CD4-positive, alpha-beta T cell treated with Interleukin-21 for 1 hour (primary cell): ENCODE measurements at places on chromosomes 5 and 9.
A peak's percentile ranks its signal among the peaks of the same experiment; 100 is the strongest.

GRCh38 chr5:73447530-73448462 lies 781 bp downstream of the FOXD1 start:
- DNase-seq: peak; percentile 52

- no peak for DNase-seq
Observed at GRCh38 chr9:93871286-93871685, 83.9 kb downstream of the BARX1 start.

DNA sequence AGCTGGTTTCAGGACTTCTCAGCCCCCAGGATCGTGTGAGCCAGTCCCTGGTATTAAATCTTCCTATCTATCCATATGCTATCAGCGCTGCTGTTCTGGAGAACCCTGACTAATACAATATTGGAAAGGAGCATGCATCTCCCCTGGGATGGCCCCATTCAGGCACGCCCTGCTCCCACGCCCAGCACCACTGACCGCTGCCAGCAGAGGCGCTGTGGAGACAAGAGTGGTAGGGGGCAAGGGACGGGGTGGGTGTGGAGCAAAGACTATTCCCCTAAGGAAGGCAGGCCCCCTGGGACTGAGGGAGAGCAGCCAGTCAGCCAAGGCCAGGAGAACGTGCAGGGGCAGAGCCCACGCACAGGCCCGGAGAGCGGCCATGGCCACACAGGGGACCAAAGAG lies 116.0 kb downstream of the VAV2 start:
- DNase-seq: no peak

- peak; percentile 66 for DNase-seq
Observed at GRCh38 chr5:95817430-95817829, 5.1 kb downstream of the GLRX start.

DNA sequence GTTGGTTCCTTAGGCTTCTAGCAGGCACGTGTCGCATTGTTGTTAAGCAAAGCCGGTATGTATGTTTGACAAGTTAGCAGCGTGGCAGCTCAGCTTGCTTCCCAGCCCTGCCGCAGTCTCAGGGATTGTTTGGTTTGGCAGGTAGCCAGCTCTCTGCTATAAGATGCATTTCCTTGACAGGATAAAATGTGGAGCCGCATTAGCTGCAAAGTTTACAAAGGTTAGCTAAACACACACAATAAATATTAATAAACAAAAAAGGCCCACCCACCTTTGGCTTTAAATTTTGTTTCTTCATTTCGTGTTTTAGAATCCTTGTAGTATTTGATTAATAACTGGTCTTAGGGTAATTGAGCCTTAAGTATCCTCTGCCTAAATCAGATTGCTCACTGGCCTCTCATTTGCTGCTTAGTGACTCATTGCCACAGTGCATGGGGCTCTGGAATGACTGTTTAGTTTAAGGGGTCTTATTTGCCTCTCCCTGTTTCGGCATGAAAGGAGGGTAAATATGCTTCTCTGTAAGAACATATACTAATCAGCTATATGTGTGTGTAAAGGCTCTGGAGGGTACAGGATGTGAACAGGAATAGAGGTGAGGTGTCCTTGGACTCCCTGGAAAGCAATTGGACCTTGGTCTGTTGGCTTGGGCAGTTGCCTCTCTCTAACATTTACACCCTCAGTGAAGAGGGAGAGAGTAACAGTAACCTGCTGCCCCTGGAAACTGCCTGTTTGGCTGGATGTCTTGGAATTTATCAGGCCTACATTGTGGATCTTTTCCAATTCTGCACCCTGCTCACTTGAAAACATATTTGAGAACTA lies 122.0 kb downstream of the GDNF start:
- no peak for DNase-seq

DNA sequence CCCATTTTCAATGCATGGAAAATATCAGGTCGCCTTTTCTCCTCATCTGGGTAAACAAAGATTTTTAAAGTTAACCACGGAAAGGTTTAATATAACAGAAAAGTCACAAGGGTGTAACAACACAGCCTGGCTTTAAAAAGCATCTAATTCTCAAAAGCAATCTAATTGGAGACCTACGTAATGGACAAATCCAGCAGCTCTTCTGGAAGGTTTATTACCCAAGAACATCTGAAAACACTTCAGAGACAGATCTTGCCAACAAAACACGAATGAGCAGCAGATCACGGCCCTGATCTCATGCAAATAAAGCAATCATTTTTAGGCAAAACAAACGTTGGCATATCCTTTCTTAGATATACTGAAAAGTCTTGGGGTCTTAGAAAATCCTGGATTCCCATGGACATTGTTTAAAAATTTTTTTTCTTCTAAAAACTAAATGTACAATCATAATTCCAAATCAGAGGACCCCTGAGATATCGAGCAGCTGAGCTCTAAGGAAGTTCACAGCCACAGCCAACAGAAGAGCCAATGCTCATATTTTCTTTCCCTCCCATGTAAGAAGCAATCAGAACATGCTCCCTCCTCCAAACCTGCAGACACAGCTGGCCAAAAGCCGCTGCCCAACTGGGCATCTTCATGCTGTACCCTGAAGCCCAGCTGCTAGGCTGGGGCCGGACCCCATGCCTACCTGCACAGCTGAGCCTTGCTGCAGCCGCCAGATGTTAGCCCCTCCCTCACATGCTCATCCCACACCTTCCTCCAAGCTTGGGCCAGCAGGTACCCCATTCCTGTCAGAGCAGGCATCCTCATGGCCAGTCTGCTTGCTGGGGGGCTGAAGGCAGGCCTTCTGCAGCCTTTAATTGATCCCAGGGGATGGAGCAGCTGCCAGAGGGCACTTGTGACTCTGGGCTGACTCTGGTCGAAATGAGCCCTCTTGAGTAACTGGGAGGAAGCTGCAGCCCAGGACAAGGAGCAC lies 11.2 kb downstream of the ANKS6 start:
- DNase-seq: no peak

DNA sequence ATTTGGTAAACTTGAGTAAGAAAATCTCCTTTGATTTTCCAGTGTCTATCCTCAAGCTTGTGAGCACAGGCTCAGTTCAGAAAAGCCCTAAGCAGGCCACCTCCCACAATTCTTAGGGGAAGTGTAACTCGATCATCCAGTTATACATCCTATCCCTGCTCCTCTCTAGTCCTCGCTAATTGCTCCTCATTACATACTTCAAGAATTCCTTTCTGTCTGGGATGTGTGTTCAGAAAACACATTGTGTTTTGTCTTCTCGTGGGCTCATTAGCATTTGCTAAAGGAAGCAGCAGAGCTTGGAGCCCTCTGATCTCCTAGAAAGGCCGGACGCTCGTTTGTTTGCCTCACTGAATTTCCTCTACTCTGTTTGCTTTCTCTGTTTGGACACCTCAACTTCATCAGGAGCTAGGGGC lies 268.2 kb upstream of the RFX3 start:
- no peak for DNase-seq

DNA sequence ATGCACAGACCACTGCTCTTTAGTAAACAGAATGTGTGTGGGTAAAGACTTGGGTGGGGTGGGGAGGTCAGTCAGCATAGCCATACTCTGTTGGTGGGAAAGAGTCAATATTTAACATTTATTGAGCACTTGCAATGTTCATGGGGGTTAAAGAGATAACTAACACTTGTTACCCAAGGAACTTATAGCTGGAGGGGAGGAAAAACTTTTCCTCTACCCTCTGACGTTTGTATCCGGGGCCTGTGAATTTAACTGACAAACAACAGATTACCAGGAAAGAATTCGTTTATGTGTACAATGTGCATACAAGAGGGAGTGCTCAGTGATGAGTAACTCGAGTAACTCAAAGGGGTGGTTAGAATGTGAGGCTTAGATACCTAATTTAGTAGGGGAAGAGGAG lies 6.8 kb upstream of the CLINT1 start:
- no peak for DNase-seq

- no peak for DNase-seq
Observed at GRCh38 chr9:114291886-114292590, 30.9 kb upstream of the ORM1 start.

DNA sequence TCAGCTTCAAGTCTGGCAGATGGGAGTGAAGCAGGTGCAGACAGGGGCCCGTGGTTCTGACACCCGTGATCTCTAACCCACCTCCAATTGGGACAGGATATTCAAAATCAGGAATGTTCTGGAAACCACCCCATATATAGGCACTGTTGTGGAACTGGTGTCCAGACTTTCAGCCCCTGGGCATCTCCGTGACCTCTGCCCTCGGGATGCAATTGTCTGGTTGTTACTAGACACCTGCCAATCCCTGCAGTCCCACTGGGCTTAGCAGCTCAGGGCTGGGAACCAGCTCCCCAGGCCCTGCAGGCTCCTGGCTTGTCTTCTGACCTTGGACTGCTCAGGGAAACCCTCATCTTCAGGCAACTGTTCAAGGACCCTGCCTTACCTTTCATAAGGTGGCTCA lies 38.8 kb downstream of the NTNG2 start:
- no peak for DNase-seq

DNA sequence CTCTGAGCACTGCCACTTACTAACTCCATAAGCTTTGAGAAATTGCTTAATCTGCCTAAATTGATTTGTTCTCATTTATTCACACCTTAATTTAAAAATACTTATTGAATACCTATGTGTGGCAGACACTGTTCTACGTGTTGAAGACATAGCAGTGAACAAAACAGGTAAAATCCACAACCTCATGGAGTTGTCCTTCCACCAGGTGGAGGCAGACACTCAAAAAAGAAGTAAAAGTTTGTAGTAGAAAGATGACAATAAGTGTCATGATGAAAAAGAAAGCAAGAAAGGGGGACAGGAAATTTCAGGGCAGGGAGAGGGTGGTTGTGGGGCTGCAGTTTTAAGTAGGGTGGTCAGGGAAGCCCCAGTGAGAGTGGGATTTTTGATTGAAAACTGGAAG lies 94.9 kb downstream of the SREK1 start:
- DNase-seq: no peak

GRCh38 chr9:28260330-28260729 lies 687.0 kb upstream of the C9orf72 start:
- no peak for DNase-seq

- DNase-seq: no peak
Observed at GRCh38 chr5:179624841-179625271, 1.4 kb upstream of the HNRNPH1 start.

DNA sequence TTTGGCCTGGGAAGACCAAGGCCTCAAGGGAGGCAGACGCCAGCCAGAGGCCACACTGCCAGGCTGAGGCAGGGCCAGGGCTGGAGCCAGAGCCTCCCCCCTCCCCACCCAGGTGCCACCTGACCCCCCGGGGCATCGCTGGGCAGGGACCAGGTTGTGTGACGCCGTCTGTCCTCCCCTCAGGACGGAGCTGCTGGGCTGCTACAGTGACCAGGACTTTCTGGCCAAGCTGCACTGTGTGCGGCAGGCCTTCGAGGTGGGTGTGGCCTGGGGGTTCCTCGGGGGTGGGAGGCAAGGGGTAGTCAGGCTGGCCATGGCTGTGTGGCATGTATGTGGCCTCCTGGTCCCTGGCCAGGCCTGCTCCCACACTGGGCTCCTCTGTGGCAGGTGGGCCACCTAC lies 17.9 kb upstream of the DOLPP1 start:
- DNase-seq: no peak

DNA sequence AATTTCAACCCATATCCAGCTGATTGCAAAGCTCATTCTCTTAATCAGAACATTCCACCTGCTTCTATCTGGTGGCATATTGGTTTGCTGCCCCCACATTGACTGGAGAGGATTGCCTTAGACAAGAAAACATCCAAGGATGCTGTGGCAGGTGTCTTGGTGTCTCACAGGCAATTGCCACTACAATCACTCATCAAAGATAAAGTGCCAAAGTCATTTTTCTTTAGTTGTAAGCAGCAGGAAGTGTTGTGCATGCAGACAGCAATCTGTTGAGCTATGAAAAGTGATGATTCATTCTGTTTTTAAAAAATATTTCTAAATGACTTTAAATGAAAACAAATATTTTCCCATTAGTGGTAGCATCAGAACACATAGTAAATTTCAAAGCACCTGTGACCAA lies 53.9 kb downstream of the CDH6 start:
- DNase-seq: no peak

GRCh38 chr5:33195431-33196165 lies 245.2 kb upstream of the TARS1 start:
- DNase-seq: no peak

DNA sequence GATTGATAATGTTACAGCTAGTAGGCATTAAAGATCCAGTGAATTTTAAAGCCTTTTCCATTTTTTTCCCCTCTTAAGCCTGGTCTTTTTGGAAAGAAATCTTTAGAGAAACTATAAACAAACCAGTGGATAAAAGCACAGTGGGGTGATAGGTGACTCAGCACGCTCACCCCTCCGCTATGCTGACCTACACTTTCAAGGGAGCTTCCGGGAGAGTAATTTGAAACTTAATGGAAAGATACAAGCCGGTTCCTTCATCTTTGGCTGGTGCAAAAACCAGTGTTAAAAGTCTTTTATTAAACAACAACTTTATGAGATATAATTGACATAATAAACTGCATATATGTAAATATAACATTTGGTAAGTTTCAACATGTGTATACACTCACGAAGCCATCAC lies 27.0 kb upstream of the ALDOB start:
- DNase-seq: no peak

GRCh38 chr9:91349115-91349555 lies 12.6 kb downstream of the AUH start:
- no peak for DNase-seq

DNA sequence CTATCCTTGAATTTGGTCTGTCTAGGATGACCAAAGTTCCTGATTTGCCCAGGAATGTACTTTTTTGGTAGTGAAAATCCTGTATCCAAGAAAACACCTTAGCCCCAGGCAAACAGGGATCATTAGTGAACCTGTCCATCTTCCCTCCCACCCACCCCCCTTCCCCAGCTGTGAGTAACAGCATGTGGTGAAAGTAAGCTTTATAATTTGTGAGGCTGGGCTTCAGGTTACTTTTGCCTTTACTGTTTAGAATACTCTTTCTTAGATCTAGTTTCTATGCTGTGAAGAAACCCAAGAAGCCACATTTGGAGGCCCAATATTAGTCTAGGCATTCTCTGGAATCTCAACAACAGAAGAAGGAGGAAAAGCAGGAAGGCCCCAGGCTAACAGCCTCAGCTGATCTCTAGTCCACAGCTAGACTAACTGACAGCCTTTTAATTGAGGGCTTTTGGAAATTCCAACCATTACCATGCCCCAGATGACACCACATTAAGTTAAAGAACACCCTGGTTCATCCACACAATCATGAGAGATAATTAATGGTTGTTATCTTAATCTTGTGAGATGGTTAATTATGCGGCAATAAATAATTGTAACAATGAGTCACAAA lies 703.0 kb upstream of the NUDT12 start:
- DNase-seq: no peak

GRCh38 chr9:114216081-114216480 lies 60.7 kb downstream of the COL27A1 start:
- no peak for DNase-seq

- no peak for DNase-seq
Observed at GRCh38 chr9:83959061-83959460, 21.0 kb downstream of the HNRNPK start.

- DNase-seq: no peak
Observed at GRCh38 chr5:153827397-153827796, 211.3 kb downstream of the FAM114A2 start.
